Left colon (tissue), 2 donors: ENCODE measurements at places on chromosomes 6 and 20. TPM values are rescaled to one million over a fixed set of nuclear protein-coding genes. Genes with fewer than 3 reads are reported as not detected.

The BIRC7 gene
- not detected for total RNA-seq

The ACTR5 gene
- total RNA-seq = 10.1 TPM

The GUCA1A gene
- total RNA-seq = not detected

The NNAT gene
- total RNA-seq = 3.4 TPM

The KCNK15 gene
- total RNA-seq = 0.40 TPM

The HCRTR2 gene
- not detected for total RNA-seq

The ZBTB12 gene
- total RNA-seq = 2.9 TPM

The CST2 gene
- not detected for total RNA-seq

The SLC17A9 gene
- total RNA-seq = 28.1 TPM
